ENCODE measurements at places on chromosomes 13 and 19.

DNA sequence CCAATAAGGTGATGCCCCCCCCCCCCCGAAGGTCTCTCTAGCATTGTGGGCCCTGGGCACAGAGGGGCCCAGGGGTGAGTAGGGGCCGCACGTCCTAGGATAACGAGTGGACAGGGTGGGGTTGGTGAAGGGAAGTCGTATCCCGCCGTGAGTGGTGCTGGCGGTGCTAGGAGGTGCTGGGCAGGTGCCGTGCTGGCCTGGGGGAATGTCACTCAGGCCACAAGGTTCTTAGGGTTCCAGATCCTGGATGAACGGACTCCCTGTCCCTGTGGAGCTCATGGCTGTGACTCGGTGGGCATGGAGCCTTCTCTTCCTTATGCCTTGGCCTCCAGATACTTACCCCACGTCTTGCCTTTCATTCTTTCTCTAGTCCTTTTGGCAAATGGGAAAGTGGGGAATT lies 157.4 kb upstream of the SOX1 start:
- no peak for DNase-seq

DNA sequence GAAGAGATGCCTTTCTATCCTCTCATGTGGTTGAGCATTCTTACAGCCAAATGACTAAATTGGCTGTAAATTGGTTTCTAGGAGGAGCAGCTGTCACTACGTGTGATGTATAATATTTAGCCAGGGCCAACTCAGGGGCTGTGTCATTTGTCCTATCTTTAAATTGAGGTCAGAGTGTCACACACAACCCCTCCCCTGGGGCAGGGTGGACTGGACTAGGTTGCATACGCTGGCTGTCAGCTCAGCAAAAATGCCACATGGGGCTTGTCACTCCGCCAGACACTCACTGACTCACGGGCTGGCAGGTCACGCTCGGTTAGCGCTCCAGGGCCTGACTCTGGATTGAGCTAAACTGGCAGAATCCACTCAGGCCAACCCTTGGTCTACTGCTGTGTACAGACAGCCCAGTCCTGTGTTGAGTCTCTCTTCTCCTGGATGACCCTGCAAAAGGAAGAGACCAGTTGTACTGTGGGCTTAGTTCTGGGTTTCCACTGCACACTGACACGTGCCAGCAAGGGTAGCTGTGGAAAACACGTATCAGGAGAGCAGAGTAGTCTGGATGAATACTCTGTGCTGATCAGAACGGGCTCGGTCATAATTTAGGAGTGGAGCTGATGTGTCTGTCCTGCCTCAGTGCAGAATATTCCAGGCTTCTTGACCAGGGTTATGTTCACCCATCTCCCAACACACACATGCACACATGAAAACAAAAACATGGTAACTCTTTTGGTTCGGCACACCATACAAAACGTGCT lies 29.1 kb downstream of the SHISA2 start:
- no peak for DNase-seq

- no peak for DNase-seq
Observed at GRCh38 chr19:50020481-50020880, 4.7 kb downstream of the VRK3 start.

GRCh38 chr13:74132776-74133656 lies 1.2 kb downstream of the KLF12 start:
- DNase-seq, result no peak

DNA sequence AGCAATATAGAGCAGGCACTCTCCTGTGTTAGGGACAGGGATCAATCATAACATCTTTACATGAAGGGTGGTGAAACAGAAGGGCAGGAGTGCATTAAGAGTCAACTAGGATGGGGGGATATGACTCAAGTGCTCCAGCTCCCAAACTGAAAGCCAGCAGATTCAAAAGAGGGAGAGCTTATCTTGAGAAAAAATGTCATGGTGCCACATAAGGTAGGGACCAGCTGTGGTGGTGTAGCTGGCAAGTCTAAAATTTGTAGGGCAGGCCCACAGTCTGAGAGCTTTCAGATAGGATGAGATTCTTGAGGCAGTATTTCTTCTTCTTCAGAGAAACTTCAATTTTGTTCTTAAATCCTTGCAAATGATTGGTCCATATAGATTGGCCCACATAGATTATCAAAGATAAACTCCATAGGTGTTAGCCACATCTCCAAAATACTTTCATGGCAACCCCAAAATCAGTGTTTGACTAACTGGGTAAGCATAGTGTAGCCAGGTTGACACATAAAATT lies 19.1 kb downstream of the DNAJC15 start:
- no peak for DNase-seq

DNA sequence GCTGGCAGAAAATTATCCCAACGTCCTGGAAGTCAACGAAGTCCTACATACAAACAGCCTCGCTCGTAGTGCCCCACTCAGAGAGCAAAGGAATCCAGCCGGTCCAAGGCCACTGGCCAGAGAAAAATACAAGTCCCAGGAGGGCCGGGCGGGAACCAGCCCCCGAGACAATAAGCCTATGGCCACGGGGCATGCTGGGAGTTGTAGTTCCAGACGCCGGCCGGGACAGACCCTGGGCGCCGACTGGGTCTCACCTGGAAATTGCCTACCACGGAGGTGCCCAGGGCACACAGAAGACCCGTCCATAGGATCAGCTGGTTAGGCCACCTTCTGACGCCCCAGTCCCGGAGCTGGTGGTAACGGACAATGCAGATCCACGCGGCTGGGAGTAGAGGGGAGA lies 5.4 kb downstream of the TMEM150B start:
- DNase-seq, result no peak

GRCh38 chr13:91245288-91245687 lies 102.2 kb upstream of the MIR17HG start:
- DNase-seq, result no peak

- DNase-seq, result no peak
Observed at GRCh38 chr19:58118979-58119733, 21.1 kb upstream of the ZSCAN18 start.

GRCh38 chr13:41942462-41943094 lies 18.3 kb downstream of the VWA8 start:
- no peak for DNase-seq

DNA sequence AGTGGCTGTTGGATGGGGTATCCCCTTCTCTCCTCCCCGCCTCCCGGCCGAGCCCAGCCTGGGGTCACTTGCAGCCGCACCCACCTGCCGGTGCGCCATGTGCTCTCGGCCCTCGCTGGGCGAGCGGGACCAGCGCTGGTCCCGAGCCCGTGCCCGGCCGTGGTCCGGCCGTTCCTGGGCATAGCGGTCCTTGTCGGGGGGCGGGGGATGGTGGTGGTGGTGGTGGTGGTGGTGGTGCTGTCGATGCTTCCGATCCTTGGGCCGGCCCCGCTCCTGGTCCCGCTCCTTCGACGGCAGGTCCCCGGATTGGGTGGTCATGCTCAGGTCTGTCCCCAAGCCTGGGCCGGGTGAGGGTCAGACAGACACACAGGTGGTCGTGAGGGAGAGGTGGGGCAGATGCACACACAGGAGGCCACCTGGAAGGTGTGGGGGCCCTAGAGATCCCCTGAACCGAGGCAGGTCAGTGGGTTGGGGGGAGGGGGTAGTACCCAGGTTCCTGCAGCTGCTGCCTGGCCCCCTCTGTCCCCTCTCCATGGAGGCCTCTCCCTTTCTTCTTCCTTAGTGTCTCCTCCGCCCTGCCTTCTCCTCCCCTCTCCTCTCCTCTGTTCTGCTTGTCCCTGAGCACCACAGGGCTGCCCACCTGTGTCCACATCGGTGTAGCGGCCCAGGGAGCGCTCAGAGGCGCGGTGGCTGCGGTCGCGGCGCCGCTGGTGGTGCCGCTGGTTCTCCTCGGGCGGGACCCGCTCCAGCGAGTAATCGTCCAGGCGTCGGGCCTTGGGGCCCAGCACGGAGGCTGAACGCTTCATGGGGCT lies 58.7 kb downstream of the IER2 start:
- DNase-seq, result no peak

GRCh38 chr13:48234566-48235340 lies 1.7 kb downstream of the ITM2B start:
- no peak for DNase-seq

DNA sequence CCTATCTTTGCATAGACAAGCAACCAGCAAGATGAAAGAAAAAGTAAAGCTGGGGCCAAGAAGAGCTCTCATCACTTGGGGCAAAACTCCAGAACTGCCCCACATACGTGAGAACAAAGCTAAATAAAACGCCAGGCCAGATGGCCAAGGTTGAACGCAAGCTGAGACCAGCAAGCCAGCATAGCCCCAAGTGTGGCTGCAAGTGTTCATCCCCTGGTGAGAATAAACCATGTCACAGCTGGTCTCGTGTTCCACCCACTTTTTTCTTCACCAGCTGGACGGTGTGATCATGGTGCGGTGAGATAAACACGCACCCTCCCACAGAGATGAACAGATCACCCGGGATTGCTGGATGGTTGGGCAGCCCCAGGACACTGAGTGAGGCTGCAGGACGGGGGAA lies 109.6 kb upstream of the CACNA1A start:
- no peak for DNase-seq

- no peak for DNase-seq
Observed at GRCh38 chr19:3370728-3371591, 4.6 kb downstream of the NFIC start.

- DNase-seq, result no peak
Observed at GRCh38 chr19:2719920-2720776, 1.0 kb downstream of the DIRAS1 start.

GRCh38 chr13:94140511-94140910 lies 339.0 kb downstream of the DCT start:
- no peak for DNase-seq

GRCh38 chr13:40026741-40027140 lies 371.3 kb downstream of the COG6 start:
- DNase-seq, result no peak

DNA sequence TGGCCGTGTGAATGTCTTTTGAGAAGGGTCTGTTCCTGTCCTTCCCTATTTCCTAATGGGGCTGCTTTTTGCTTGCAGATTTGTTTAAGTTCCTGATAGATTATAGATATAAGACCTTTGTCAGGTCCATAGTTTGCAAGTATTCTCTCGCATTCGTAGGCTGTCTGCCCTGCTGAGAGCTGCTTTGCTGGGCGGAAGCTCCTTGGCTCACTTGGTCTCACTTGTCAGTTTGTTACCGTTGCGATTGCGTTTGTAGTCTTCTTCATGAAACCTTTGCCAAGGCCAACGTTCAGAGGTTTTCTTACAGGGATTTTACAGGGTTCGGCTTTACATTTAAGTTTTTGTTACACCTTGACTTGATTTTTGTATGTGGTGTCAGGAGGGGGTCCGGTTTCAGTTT lies 44.0 kb upstream of the TFDP1 start:
- DNase-seq, result no peak

DNA sequence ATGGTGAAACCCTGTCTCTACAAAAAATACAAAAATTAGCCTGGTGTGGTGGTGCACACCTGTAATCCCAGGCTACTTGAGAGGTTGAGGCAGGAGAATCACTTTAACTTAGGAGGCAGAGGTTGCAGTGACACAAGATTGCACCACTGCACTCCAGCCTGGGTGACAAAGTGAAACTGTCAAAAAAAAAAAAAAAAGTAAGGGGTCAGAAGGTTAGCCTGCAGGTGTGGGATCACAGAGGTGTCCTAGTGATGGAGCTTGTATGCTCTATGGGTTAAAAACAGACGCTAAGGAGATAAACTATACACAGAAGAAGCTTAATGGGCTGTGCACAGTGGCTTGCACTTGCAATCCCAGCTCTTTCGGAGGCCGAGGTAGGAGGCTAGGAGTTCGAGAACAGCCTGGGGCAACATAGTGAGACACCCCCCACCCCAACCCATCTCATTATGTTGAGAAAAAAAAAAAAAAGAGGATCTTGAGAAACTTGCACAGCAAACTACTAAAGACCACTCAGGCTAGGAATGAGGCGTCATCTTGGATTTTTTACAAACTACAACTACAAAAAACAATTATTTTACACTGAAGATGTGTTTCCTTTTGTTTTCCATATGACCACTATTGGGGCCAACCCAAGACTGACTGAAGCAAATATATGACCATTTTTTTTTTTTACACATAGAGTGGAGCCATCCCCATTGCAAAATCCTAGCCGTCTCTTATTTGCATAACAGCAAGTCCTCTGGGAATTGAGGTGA lies 7.9 kb downstream of the FOSB start:
- no peak for DNase-seq

- no peak for DNase-seq
Observed at GRCh38 chr13:78540058-78540457, 63.3 kb downstream of the POU4F1 start.

GRCh38 chr19:23190341-23190740 lies 59.9 kb downstream of the ZNF724 start:
- no peak for DNase-seq

- no peak for DNase-seq
Observed at GRCh38 chr13:64482373-64482772, 2747.8 kb downstream of the PCDH9 start.

DNA sequence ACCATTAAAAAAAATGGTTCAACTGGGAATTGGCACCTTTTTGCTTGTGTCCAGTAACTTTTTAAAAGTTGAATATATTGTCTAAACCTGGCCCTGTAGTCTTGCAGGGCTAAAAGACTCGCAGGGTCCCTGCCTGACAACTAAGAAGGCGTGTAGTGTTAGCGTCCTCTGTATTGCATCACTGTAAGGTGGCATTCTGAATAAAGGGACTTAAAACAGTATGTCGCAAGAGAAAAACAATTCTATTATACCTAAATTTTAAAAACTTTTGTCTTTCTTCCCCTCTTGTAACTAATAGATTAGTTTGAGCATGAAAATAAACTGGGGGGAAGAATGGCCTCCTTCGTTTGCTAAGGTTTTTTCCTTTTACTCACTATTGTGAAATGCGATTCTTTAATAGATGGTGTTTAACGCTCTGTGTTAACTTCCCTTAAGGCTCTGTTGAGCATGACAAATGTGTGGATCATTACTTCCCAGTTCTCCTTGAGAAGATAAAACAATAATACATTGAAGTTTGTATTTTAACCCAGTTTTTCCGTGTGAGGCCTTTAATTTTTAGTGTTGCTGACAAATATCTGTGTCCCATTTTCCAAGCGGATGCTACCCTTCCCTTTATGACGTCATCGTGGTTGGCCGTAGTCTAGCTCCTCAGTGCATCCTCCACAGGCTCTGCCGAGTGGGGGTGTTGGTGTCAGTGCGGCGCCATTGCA lies 134.6 kb downstream of the KATNAL1 start:
- DNase-seq, result no peak

- no peak for DNase-seq
Observed at GRCh38 chr19:42246143-42246921, 3.9 kb upstream of the GSK3A start.

- no peak for DNase-seq
Observed at GRCh38 chr13:44302233-44302632, 71.4 kb upstream of the SERP2 start.

DNA sequence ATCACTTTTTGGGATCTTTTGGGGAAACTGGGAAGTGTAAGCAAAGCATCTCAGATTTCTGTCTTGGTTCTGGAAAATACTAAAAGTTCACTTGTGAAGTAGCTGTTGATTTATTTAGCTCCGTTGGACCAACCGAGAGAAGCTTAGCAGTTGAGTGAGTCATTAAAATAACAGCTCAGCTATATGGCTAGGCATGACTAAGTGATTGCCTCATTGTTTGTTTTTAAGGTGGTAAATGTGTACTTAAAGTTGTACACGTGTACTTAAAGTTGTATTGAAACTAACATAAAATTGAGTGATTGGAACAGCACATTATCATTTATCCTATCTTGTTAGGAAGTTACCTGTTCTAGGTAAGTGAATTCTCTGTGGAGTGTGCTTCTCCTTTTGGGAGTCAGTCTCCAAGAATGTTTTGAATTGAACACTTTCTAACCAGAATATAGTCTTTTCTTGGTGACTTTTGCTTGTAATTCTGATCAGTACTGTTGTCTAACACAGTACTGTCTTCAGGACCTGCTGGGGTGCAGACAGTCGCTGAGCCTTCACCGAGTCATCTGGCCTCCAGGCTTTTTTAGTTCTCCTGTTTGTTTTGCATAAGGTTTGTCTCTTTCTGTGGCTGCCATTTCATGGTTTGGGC lies 2.9 kb upstream of the DCUN1D2 start:
- DNase-seq, result no peak

Data from forelimb muscle (tissue), 1 donor.